ENCODE measurements at places on chromosomes 4 and X. TPM values are rescaled to one million over a fixed set of nuclear protein-coding genes. Genes with fewer than 3 reads are reported as not detected.

The FHIP1A gene
- 0.43 TPM for total RNA-seq

The THAP6 gene
- total RNA-seq = 5.2 TPM

The OPHN1 gene
- total RNA-seq = 1.4 TPM

The C4orf50 gene
- not detected for total RNA-seq

The ODAPH gene
- total RNA-seq = 0.15 TPM

The FSTL5 gene
- 0.02 TPM for total RNA-seq

The DCAF8L2 gene
- total RNA-seq = not detected

The MAGED4 gene
- 7.7 TPM for total RNA-seq

The CNGA2 gene
- total RNA-seq = not detected

The TLR1 gene
- 0.83 TPM for total RNA-seq

The DCK gene
- total RNA-seq = 19.9 TPM

The FGB gene
- total RNA-seq = 11.3 TPM

The HSFX1 gene
- 0.50 TPM for total RNA-seq

The PCDH10 gene
- total RNA-seq = 0.09 TPM

The ADH6 gene
- not detected for total RNA-seq

The FAM236D gene
- not detected for total RNA-seq

The OPRPN gene
- total RNA-seq = not detected

The GATA1 gene
- not detected for total RNA-seq

The NLGN4X gene
- not detected for total RNA-seq

The IL2 gene
- total RNA-seq = not detected

The CXCL6 gene
- not detected for total RNA-seq

The GAGE2A gene
- not detected for total RNA-seq

The UGT8 gene
- total RNA-seq = 0.13 TPM

The PI4K2B gene
- 7.5 TPM for total RNA-seq

The HEPH gene
- not detected for total RNA-seq

The COMMD8 gene
- total RNA-seq = 11.3 TPM

The KCNIP4 gene
- not detected for total RNA-seq

The CT45A3 gene
- total RNA-seq = not detected

The GJB1 gene
- not detected for total RNA-seq

The RPA4 gene
- total RNA-seq = 0.17 TPM

The KLHL4 gene
- total RNA-seq = 2.8 TPM

The ZCCHC18 gene
- not detected for total RNA-seq

The ADRA2C gene
- 11.7 TPM for total RNA-seq

All from A549 treated with CpdA at 1 μM for 4 hours (cell line).